ENCODE measurements at places on chromosomes 7 and 10.

DNA sequence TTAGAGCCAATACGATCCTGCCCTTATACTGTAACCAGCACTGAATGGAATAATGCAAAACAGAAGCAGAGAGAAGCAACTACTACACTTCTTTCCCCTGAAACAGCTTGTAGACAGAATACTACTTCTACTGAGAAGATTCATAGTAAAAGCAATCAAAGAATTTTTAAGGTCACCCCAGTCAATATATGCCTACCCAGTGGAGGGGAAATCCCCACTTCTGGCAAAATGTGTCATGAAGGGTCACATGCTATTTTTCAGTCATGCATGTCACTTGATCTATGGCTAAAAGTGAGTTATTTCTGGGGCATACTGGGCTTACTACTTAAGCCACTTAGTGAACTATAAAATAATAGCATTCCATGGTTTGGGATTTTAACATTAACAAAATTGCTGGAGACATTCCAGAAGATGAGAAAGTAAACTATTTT lies 25.6 kb downstream of the IRF5 start:
- H3K4me3 ChIP-seq, result no peak overlapping the region
- H3K36me3 ChIP-seq, result peaks cover 69% of the 10 kb centered on the region
- no peaks in the 10 kb centered on the region for H3K4me1 ChIP-seq
- no peak overlapping the region for H3K27ac ChIP-seq
- DNase-seq, result no peak

- H3K27me3 ChIP-seq, result no peaks in the 10 kb centered on the region
- H3K4me1 ChIP-seq, result peaks cover 15% of the 10 kb centered on the region
- H3K27ac ChIP-seq, result no peak overlapping the region
- H3K4me3 ChIP-seq, result no peak overlapping the region
Observed at GRCh38 chr7:3955026-3955425, 654.0 kb downstream of the SDK1 start.

DNA sequence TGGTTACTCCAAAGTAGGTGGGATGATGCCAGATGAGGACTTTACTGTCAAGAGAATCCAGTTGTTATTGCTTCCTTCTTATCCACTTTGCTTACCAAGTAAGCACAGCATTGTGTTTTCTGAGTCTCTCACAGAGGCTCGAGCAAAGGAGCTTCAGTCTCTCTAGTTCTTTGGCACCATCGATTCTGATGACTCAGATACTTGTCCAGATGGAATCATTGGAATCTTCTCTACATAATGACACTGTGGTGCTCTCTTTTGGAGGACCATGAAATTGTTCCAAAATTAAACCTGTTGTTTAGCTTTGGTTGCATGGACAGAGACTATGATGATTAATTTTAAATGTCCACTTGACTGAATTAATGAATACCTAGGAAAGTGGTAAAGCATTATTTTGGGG lies 132.6 kb downstream of the NXPH1 start:
- no peak overlapping the region for H3K27ac ChIP-seq
- H3K27me3 ChIP-seq, result no peaks in the 10 kb centered on the region
- H3K36me3 ChIP-seq, result no peaks in the 10 kb centered on the region
- DNase-seq, result no peak
- H3K4me3 ChIP-seq, result no peak overlapping the region

- H3K27me3 ChIP-seq, result no peaks in the 10 kb centered on the region
- peaks cover 3% of the 10 kb centered on the region for H3K4me1 ChIP-seq
- H3K4me3 ChIP-seq, result no peak overlapping the region
- no peaks in the 10 kb centered on the region for H3K36me3 ChIP-seq
- no peak for DNase-seq
- H3K27ac ChIP-seq, result no peak overlapping the region
Observed at GRCh38 chr10:97215619-97216260, 30.0 kb upstream of the SLIT1 start.

GRCh38 chr10:85649461-85649860 lies 717.1 kb downstream of the GRID1 start:
- H3K36me3 ChIP-seq, result no peaks in the 10 kb centered on the region
- no peaks in the 10 kb centered on the region for H3K27me3 ChIP-seq
- peak overlapping the region; percentile 88 for H3K27ac ChIP-seq
- H3K4me3 ChIP-seq, result no peak overlapping the region

- no peak overlapping the region for H3K27ac ChIP-seq
- peaks cover 4% of the 10 kb centered on the region for H3K4me1 ChIP-seq
- DNase-seq, result no peak
- no peak overlapping the region for H3K4me3 ChIP-seq
- no peaks in the 10 kb centered on the region for H3K36me3 ChIP-seq
Observed at GRCh38 chr7:91571601-91572000, 307.4 kb downstream of the FZD1 start.

DNA sequence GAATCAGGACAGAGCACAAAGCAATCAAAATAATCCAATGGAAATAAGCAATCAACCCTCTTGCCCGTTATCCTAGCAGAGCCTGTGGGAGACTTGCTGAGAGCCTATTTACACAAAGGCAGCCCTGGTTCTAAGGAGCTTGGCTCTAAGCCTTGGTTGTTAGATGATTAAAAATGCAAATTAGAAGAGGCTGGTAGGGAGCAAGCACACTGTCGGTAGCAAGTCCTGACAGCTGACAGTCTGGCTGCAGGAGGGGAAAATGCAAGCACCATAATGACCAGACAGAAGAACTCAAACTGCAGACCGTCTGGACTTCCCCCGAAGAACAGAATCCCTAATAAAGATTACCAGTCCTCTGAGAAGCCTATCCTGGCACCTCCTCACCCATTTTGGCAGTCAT lies 131.8 kb upstream of the CTTNBP2 start:
- H3K4me3 ChIP-seq, result no peak overlapping the region
- H3K4me1 ChIP-seq, result no peaks in the 10 kb centered on the region
- no peaks in the 10 kb centered on the region for H3K27me3 ChIP-seq
- no peak for DNase-seq
- H3K27ac ChIP-seq, result no peak overlapping the region

DNA sequence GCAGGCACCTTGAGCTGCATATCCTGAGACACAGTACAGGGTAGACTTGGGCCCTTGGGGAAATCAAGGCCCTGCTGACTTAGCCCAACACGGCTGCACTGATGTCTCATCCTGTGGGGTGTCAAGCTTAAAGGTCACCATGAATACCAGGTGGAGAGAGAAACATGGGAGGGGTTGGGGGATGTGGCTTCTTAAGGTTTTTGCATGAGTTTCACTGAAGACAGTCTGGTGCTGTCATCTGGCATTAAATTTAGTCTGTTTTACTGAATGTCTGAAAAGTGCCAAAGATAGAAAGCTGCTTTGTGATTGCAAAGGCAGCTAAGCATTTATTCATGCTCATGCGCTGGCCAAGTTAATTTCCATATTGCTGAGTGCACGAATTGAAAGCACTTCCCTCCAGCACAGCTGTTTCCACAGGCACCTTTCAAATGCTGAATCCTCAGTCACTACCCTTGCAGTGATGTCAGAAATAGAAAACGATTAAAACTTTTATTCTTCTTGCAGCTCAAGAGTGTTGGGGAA lies 102.1 kb downstream of the OSBPL3 start:
- no peak overlapping the region for H3K27ac ChIP-seq
- H3K4me3 ChIP-seq, result no peak overlapping the region
- H3K4me1 ChIP-seq, result peaks cover 15% of the 10 kb centered on the region
- no peaks in the 10 kb centered on the region for H3K27me3 ChIP-seq
